T1000 (cell line): ENCODE measurements at places on chromosomes 11 and 22.

GRCh38 chr11:65185869-65186341 lies 4.2 kb downstream of the CAPN1 start:
- no peak for DNase-seq

- DNase-seq = no peak
Observed at GRCh38 chr11:128848815-128849455, 18.2 kb downstream of the KCNJ1 start.

DNA sequence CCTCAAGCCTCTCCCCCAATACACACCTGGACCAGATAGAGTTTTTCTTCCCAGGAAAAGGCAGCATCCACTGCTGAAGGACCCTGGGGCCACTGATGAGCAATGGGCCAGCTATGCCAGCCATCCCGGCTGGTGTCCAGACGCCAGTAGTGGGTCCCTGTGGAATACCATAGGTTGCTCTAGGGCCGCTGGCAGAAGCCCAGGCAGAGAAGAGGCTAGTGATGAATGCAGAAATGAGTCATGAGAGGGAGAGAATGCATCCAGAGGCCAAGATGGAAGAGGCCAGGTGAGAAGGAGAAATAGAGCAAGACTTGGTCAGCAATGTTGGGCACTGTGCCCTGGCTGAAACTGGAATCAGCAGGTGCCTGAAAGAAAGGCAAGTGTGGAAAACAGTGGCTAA lies 8.9 kb downstream of the HPX start:
- DNase-seq = peak; percentile 84

DNA sequence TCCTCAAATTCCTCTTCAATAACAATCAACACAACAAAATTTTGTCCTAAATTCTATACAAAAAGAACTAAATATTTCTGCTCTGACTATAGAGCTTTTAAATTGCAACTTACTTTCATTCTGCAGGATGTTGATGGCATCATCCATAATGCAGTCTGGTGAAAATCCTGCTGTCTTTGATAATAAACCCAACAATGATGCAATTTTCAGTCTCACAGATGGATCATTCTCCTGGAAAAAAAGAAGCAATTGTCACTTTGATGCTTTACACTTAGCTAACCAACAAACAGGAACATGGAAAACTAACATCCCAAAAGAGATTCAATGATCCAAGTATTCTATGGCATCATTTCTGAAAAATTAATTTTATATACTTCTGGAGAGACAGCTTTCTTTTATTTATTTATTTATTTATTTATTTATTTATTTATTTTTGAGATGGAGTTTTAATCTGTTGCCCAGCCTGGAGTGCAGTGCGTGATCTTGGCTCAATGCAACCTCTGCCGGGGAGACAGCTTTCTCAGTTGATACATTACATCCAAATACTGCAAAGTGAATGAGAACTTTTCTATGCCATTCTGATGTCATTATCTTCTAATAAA lies 13.0 kb downstream of the INTS4 start:
- DNase-seq = no peak

DNA sequence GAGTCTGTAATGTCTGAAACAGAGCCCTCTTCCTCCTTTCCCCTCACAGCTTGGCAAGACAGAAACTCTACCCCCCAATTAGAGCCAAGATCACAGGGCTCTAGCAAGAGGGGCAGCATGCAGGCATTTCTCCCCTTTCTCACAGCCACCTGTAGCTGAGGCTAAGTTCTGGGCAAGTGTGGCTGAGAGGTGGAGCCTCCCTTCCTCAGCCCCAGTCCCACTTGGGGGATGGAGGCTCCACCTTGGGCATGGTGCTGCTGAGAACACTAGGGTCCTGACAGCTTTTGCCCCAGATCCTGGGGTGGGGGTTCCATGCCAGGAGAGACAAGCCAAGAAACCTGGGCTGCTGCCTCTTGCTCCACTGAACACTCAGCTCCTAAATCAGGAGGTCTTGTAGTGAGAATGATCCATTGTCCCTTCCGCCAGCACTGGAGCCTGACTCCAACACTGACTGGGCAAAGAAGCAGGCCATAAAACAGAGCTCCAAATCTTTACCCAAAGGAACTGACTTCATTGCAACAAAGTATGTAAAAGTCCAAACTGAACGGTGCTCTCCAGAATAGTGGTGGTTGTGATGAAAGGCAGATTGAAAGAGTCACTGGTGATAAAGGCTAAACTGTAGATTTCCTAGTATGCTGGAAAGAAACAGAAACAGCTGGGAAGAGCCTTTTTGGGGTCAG lies 25.6 kb downstream of the NARS2 start:
- no peak for DNase-seq

- DNase-seq = no peak
Observed at GRCh38 chr11:27807596-27807995, 107.3 kb upstream of the BDNF start.

DNA sequence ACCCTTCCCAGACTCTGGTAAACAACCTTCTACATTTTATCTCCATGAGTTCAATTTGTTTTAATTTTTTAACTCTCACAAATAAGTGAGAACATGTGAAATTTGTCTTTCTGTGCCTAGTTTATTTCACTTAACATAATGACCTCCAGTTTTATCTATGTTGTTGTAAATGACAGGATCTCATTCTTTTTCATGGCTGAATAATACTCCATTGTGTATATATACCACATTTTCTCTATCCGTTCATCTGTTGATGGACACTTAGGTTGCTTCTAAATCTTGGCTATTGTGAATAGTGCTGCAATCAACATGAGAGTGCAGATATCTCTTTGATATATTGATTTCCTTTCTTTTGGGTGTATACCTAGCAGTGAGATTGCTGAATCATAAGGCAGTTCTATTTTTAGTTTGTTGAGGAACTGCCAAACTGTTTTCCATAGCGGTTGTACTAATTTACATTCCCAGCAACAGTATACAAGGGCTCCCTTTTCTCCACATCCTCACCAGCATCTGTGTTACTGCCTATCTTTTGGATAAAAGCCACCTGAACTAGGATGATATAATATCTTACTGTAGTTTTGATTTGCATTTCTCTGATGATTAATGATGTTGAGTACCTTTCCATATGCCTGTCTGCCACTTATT lies 93.9 kb downstream of the ATG16L2 start:
- DNase-seq = no peak

GRCh38 chr11:125763483-125763882 lies 15.1 kb downstream of the PATE2 start:
- no peak for DNase-seq

- no peak for DNase-seq
Observed at GRCh38 chr11:20058749-20059458, 101.4 kb downstream of the DBX1 start.

- no peak for DNase-seq
Observed at GRCh38 chr11:3902441-3902840, 47.0 kb downstream of the STIM1 start.

GRCh38 chr11:58526721-58527120 lies 18.8 kb upstream of the OR5B21 start:
- DNase-seq = no peak

- no peak for DNase-seq
Observed at GRCh38 chr11:26651916-26652315, 69.9 kb downstream of the SLC5A12 start.

DNA sequence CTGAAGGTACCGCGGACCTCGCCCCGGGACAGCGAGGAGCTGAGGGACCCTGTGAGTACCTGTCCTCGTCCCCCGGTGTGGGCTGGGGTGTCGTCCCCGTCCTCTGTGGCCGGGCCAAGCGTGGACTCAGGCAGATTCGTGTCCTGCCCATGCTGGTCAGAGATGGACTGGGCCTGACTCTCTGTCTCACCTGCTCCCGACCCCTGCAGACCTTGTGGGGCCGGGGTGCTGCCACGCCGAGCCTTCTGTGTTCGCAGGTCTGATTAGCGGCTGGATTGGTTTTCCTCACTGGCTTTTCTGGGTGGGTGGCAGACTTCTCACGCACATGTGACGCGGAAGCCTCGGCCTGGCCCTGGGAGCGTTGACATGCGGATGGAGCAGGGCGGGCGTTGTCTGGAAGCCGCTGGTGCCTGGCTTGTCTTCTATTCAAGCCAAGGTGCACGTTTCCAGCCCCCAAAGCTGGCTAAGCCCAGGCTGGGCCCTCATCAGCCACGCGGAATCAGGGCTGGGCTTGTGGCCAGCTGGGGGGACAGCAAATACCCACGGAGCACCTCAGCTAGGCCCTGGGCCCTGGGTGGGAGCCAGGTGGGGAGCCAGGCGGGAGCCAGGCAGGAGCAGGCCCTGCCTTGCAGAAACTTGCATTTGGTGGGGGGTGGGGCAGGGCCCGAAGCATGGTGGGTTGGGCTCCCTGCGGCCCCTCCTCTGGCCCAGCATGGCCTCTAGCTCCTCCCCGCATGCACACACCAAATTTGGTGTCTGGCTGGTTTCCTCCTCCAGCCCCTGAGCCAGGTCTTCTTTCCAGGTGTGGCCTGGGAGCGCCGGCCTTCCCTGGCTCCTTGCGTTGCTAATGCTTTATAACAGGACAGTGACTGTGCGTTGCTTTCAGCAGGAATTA lies 7.0 kb downstream of the GRAMD4 start:
- no peak for DNase-seq

GRCh38 chr22:25110846-25111578 lies 88.6 kb upstream of the CRYBB3 start:
- peak; percentile 57 for DNase-seq

- DNase-seq = no peak
Observed at GRCh38 chr11:114281388-114281956, 14.7 kb upstream of the NNMT start.

DNA sequence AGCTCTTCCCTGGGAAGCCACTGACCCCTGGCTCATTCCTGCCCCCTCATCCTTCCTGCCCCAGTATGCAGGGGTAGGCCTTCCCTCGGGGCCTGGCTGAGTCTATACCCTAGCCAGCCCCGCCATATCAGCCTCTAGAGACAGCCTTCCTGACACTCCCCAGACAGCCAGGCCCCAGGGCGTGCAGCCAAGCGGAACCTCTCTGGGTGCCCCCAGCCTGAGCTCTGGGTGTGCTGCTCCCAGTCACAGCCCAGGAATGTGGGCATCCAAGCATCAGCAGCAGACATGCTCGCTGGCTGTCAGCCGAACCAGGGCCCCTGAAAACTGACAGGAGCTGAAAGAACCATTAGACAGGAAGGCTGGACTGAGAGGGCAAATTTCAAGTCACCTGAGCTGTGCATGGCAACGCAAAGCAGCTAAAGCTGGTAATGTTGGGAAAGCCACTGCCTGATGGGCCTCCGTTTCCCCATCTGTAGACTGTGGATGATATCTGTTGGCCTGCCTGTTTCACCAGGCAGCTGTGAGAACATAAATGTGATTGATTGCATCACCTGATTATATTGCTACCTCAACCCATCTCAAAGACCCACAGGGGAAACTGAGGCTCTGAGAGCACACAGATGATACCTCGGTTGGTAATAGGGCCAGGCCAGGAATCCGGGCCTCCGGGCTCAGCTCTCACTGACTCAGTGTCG lies 93.2 kb downstream of the LRRC32 start:
- DNase-seq = peak; percentile 86

GRCh38 chr22:44658311-44658953 lies 43.6 kb upstream of the PRR5 start:
- no peak for DNase-seq

DNA sequence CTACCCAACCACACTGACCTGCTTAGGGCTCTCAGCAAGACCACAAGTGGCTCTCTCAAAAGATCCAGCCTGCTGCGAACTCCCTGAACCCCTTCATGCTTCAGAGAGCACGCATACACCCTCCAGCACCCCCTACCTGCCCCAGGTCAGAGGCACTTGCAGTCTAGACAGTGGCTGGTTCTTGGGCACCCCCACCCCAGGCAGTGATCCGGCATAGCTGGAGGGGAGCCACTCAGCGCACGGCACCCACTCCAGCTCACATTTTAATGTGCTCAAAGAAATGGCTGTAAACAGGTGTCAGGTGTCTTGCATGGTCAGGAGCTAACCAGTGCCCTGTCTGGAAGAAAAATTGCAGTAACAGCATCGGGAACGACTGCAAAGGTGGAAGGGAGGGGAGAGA lies 140.8 kb downstream of the PKNOX2 start:
- DNase-seq = no peak

DNA sequence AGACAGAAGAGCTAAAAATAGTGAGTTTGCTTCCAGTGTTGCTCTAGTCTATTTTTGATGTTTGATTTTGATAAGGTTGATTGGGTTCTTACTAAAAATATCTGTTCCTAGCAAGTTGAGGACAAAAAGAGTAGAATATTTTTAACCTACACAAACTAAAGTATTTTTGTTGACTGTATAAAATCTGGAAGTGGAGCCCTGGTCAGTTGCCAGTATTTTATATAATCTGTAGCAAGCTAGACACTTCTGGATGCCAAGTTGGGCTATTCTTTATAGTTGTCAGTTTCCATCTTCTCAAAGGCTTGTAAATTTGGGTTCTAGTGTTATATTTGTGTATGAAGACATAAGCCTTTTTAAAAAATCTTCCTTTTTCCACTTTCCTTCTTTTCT lies 56.7 kb downstream of the HSD17B12 start:
- no peak for DNase-seq

DNA sequence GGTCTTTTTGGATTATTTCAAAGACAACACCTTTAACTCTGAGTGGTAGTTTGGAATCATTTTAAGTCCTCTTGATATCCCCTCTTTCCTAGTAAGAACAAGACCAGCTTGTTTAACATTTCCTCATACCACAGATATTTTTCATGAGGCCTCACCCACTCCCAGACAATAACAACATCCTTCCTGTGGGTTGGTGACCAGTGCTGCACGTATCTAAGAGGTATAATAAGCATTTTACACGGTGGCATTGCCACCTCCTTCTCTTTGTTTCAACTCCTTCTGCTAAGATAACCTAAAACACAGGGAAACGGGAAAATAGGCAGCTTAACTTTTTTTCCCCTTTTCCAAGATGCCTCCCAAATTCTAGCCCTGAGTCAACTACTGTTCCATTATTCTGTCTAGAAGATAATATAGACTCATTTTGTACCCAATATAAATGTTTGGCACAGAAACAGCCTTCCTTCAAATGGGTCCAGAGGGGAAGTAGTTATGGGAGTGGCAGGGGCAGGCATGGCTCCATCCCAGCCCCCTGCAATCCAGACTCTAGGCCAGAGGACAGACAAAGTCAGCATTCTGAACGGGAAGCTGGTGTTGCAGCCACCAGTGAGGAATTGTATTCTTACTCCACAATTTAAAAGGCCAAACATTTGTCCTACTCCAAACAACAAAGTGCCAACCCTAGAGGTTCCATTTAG lies 28.5 kb downstream of the MAML2 start:
- DNase-seq = no peak

DNA sequence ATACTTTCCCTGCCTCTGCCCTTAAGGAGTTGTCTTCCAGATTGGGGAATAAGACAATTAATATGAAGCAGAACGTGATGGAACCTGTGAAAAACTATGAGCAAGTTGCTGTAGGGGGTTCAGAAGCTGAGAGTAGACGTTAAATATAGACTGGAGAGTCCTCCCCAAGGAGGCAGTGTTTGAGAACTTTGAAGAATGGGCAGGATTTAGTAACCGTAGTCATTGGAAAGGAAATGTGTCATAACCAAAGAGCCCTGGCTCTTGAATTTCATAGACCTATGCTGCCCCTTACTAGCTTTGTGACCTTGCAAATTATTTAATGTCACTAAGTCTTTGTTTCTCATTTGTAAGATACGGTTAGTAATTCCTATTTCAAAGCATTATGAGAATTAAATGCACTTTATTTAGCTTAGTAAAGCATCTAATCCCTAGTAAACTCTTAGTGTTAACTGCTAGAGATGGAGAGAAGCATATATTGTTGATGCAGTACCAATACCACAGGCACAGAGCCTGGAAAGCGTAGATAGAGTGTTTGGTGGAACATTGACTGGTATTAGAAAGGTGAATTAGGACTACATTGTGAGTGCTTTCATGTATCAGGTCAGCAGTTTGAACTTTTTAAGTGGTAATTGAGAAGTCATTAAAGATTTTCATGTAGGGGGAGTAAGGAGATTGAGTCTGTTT lies 54.1 kb downstream of the MCAM start:
- no peak for DNase-seq
